ENCODE measurements at places on chromosomes 6 and 20.

- DNase-seq: peak; percentile 68
Observed at GRCh38 chr6:28944412-28944865, 20.7 kb upstream of the TRIM27 start.

GRCh38 chr6:108559097-108559883 is 1.4 kb upstream of the FOXO3 start:
- DNase-seq: peak; percentile 55

DNA sequence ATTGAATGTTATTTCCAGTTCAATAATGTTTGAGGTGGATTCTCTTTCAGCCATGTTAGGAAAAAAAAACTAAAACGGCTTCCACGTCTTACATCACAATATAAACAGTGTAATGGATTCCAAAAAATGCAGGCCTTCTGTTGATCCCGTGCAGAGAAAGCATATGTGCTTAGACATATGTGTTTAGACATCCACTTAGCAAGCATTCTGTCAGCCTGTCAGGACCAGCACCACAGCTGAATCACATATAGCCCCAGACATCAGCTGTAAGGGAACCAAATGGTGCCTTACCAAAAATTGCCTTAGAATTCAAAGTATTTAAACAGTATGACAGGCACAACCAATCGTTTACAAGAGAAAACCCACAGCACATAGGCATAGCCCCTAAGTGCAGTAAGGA is 304.9 kb downstream of the EYA4 start:
- peak; percentile 18 for DNase-seq

- DNase-seq: no peak
Observed at GRCh38 chr6:19204445-19204844, 632.7 kb upstream of the ID4 start.

- DNase-seq: no peak
Observed at GRCh38 chr6:139133262-139134063, 1.4 kb upstream of the HECA start.

DNA sequence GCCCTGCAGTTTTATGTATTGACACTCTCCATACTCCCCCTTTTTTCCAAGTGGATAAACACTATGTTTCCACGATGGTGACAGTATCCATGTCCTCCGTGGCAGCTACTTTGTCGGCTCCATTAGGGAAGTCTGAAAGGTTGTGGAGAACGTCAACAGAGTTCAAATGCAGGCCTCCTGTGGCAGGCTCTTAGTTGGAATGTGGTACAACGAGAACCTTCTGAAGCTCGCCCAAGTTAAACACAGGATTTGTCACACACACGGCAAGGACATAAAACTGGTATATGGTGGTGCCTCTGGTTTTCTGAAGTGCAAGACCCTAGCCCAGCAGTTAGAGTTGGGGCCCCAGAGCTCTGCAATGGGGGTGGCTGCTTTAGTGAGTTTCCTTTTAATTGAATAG is 187.0 kb upstream of the TAB2 start:
- DNase-seq: no peak

- DNase-seq: no peak
Observed at GRCh38 chr6:100152201-100152600, 158.2 kb upstream of the MCHR2 start.

DNA sequence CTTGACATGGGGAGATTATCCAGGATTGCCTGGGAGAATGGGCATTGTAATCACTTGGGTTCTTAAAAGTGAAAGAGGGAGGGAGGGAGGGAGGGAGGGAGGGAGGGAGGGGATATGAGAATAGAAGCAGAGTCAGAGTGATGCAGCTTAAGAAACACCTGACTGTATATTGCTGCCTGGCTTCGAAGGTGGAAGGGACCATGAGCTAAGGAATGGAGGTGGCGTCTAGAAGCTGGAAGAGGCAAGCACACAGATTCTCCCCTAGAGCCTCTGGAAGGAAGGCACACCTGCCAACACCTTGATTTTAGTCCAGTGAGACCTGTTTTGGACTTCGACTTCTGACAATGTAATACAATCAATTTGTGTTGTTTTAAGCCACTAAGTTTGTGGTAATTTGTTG is 78.4 kb downstream of the PRL start:
- no peak for DNase-seq

DNA sequence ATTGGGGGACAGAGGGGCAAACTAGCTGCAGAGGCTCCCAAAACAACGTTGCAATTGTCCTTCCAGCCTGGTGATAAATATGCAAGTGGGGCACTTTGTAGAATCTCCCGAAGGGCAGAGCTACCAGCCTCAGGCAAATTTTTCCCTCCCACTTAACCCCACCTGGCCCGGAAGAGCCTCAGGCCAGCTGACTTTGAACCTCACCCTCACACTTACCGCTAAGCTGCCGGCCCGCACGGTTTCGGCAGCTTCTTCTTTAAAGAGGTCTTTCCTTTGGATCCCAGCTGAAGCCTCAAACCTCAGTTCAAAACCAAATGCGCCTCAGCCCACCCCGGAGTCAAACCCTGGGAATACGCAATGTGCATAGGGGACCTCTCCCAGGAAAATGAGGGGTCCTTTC is 2.5 kb downstream of the OVOL2 start:
- DNase-seq: no peak

GRCh38 chr6:163883984-163884383 is 469.5 kb downstream of the QKI start:
- DNase-seq: no peak

- DNase-seq: no peak
Observed at GRCh38 chr6:14857001-14857400, 388.9 kb upstream of the JARID2 start.

DNA sequence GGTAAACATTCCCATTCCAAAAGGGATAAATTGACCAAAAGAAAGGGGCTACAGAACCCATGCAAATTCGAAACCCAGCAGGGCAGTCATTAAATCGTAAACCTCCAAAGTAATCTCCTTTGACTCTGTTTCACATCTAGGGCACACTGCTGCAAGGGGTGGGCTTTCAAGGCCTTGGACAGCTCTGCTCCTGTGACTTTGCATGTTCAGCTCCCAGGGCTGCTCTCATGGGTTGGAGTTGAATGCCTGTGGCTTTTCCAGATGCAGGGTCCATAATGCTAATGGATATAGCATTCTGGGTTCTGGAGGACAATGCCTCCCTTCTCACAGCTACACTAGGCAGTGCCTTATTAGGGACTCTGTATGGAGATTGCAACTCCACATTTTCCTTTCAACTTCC is 211.9 kb upstream of the MANEA start:
- DNase-seq: no peak

DNA sequence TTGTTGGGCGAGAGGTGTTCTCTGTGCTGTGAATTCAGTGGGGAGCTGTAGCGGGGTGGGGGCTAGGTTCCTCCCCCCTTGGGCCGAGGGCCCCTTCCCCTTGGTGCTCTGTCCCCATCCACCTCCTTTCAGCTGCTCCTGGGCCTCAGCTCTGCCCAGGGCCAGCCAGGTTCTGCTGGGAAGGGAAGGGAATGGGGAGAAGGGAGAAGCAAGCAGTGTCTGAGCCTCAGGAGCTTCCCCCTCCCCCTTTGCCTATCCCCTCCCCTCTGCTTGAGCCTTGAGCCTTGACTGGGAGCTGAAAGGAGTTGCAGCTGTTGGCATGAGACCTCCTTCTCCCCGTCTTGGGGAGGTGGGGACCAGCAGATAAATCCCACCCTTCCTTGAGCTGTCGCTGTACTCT is 576 bp upstream of the RRP36 start:
- no peak for DNase-seq

DNA sequence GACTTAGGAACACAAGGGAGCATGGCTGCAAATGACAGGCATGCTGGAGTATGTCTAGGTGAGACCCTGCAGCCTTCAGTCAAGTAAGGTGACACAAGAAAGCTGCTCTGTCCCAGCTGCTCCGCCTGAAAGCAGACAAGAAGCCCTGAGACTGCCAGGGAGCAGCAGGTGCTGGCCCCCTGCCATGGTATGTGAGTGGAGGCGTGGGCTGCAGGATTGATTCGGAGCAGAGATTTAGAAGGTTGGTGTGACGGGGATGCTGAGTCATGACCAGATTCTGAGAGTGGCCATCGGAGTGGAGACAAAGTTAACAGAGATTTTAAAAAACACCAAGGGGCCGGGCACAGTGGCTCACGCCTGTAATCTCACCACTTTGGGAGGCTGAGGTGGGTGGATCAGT is 17.8 kb downstream of the LRP11 start:
- DNase-seq: no peak

DNA sequence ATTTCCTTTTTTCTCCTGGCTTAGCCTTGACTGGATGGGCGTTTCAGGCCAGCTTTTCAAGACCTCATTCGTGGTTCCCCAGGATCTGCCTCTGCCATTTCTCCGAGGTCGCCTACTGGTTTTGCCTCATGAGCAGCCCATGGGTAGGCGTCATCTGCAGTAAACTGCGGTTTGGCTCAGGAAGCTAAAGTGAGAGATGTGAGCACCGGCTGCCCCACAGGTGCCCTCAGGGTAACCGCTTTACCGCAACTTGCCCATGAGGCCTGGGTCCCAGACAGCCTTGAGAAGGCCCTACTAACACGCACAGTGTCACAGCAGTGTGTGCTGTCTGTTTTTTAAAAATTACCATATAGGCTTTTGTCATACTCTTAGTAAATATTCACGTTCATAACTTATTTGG is 53.4 kb upstream of the TBXT start:
- no peak for DNase-seq

- DNase-seq: no peak
Observed at GRCh38 chr6:3825331-3825831, 23.8 kb upstream of the FAM50B start.

DNA sequence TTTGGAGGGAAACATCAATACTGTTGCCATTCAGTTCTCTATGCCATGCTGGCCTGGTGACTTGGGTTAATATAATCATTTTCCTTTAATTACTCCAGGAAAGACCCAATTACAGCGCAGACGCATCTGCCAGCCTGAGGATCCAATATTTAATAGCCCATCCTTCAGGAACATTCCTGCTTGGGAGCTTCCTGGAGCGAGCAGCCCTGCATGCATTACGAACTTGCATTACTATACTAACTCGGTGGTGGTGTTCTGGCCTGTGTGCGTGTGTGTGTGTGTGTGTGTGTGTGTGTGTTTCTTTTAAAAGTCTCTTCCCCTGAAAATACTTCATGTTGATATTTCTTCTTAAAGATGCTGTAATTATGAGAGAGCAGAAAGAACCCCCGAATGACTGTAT is 26.5 kb downstream of the PMEPA1 start:
- DNase-seq: no peak

GRCh38 chr20:48308882-48309281 is 518.9 kb downstream of the PREX1 start:
- DNase-seq: no peak

- DNase-seq: no peak
Observed at GRCh38 chr6:122790028-122790422, 967 bp downstream of the SMPDL3A start.

DNA sequence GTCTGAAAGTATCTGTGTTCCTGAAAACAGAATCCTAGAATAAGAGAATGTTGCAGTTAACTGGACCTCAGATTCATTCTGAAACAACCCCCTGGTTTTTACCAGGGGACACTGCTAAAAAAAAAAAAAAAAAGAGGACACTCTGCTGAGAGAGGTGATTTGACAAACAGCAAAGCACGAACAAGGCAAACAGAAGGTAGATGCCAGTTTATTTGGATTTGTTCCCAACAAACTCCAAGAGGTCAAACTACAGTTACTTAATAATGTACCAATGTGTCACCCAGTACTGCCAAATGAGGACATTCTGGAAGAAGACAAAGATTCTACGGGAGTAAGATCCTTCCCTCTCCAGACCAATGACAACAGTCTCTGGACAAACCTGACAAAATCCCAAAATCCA is 40.6 kb upstream of the SLC22A16 start:
- no peak for DNase-seq

DNA sequence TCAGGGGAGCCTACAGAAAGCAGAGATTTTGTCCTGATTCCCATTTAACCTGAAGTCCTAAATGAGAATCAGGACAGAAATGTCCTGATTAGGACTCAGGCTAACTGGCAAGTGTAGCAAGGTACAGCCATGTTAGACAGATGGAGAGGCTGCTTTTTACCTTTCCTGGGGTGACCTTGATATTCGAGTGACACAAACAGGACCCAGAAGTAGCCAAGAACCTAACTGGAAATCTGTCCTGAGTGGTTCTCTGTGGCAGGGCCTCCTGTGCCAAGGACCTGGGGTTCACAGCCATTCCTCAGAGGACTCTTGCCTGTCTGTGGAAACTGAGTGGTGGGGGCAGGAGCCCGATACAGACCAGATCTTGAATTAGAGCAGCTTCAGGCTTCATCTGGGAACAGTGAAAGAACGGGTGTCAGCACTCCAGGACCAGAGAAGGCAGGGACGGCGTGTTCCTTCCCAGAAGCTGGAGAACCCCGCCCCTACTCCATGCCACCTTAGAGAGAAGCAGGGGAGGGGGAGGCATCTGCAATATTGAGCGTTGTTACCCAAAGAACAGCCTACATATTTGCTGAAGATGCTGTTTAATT is 4.3 kb upstream of the FUCA2 start:
- DNase-seq: no peak

- DNase-seq: no peak
Observed at GRCh38 chr6:95589067-95589466, 11.7 kb downstream of the MANEA start.

GRCh38 chr20:58021481-58021880 is 207.0 kb downstream of the ANKRD60 start:
- no peak for DNase-seq

GRCh38 chr20:23566199-23566932 is 1.9 kb downstream of the CST9L start:
- no peak for DNase-seq

- DNase-seq: no peak
Observed at GRCh38 chr6:31225735-31226134, 46.2 kb downstream of the HLA-C start.

- no peak for DNase-seq
Observed at GRCh38 chr6:158396136-158396535, 83.9 kb downstream of the TULP4 start.

DNA sequence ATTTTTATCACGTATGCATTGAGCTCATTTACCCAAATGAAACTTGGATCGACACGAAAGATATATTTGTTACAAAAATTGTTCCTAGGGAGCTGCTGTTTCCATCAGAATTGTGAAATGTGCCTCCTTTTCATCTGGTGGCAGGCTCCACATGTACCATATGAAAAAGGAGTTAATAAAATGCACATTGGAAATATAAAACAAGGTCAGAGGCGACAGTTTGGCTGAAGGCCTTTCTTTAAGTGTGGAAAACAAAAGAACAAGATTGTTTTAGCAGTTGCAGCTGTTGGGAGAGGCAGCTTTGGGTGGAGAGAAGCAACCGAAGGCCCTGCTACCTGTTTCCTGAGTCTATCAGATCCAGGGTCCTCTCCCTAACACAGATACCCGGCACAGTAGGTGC is 334.5 kb upstream of the NT5E start:
- no peak for DNase-seq

DNA sequence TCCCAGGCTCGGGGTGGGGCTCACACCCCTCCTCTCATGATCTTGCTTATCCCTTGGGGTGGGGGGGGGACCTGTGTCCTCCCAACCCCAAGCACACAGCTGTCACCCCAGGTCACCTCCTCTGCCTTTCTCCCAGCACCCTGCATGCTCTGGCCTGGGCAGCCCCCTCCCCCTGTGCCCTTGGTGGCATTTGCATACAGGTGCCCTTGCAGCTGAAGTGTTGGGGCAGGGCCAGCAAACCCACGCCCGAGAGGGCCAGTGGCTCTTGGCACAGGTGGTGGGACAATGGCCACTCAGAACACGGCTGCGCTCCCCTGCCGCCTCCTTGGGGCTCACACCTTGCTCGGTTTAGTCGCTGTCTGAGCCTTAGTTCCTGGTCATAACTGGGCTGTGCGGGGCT is 11.3 kb upstream of the MYT1 start:
- DNase-seq: no peak

Measured in fibroblast of the conjunctiva (primary cell).